ENCODE measurements at places on chromosomes 2 and 18.

- DNase-seq: no peak
Measured at GRCh38 chr18:9418047-9418690, 57.1 kb upstream of the RALBP1 start.

DNA sequence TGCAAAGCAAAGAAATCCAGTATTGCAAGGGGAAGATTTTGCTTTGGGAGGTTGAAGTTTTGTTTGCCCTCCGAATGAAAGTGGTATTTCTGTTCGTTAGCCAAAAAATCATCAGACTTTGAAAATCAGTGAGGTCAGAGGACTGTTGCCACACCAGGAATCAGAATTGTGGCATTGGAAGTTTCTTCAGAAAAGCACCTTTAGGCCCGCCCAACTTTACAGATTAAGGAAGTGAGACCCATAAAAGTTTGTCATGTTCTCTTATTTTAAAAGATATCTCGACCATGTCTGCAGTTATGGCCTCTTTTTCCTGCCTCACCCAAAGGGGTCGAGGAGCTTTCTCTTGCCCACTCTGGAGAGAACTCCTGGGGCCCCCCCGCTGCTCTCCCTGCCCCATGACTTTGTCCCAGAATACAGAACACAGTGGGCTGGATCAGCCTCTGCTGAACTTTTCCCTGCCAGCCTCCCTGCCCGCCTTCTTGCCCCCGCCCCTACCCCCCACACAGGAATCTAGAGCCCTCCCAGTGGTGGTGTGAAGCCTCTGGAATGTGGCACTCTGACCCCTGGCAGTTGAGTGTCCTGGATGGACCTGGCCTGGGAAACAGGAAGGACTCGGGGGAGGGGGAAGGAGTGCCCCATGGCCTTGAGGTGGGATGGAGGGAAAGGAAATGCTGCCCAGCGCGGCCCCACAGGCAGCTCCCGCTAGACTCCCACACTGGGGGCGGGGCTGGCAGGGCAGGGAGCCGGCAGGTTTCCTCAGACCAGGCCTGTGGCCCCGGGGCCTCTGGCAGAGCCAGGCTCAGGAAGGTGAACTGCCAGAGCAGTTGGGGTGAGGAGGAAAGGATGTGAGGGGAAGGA is 25.3 kb downstream of the CRIM1 start:
- DNase-seq: no peak

GRCh38 chr2:237627441-237628246 is at the start of gene LRRFIP1:
TSS of gene LRRFIP1 (plus strand) at chr2:237627587. CDS start at chr2:237627645, 58 bp downstream.
- no peak for DNase-seq

- no peak for DNase-seq
Measured at GRCh38 chr2:219490186-219490585, 8.5 kb upstream of the GMPPA start.

DNA sequence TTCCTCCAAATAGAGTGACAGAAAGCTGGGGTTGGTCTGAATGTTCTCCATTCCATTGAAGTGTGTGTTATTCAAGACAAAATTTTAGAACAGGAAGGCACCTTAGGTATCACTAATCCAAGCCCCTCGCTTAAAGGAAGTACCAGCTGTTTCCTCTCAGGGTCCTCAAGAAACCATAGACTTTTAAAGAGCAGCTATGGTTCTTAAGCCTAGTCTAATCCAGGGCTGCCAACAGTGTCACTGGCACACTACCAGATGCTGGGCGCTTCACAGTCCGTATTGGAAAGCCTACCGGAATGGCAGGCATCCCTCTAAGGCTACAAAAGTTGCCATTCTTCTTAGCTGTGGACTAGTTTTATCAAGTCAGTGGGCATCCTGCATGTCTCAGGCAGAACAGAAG is 1.9 kb downstream of the NEMP2 start:
- no peak for DNase-seq

GRCh38 chr2:11417946-11418585 is 47.9 kb downstream of the E2F6 start:
- DNase-seq: no peak

- DNase-seq: no peak
Measured at GRCh38 chr2:28475088-28475595, 20.7 kb upstream of the PLB1 start.

DNA sequence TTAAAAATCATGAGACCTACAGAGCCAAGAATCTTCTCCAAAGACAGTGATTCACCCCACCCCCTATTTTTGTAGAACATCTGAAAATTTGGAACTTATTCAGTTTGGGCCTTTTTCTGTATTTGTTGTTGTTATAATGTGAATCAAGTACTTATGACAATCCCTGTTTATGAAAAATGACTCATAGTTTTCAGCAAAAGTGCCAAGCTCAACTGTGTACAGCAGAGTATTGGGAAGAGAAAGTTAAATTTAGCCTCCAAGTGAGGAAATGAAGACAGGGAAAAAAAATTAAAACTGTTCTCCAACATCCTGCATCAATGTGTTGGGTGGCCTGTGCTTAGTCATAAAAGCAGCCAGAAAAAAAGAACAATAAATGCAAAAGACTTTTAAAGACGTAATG is 46.2 kb downstream of the LRATD1 start:
- DNase-seq: no peak

DNA sequence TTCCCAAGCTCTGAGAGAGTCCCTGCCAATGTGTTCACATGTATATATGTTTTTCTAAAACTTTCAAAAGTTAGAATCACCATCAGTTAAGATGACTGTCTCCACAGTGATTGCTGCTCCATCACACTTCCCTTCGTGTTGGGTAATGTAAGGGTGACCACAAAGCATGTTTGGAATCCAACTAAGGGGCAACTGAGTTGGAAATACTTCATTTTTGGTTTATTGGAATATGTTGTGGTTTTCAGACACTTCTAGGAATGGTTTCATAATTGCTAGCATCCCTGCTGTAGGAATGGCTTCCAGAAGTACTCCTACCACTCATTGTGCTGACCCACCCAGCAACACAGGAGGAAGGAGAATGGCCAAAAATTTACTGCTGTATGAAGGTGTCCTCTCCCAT is 212.5 kb upstream of the GULP1 start:
- DNase-seq: no peak

DNA sequence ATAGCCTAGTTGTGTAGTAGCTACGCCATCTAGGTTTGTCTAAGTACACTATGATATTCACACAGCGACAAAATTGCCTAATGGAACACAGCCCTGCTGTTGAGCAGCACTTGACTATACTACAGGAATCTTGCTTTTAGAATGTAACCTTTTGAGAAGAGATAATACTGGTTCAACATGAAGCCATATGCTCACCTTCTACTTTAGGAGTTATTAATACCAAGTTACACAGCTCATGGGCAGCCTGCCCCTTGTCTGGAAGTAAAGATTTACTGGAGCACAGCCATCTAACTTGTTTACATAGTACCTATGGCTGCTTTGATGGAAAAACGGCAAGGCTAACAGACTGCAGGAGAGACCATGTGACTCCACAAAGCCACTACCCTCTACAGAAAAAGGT is 174.8 kb downstream of the DYM start:
- DNase-seq: no peak
